ENCODE measurements at places on chromosomes 16 and 17.

GRCh38 chr17:5078106-5079028, at the start of gene ZFP3:
ZFP3 (plus strand) TSS chr17:5078467; CDS start chr17:5091505, 13,038 bp downstream.
- DNase-seq, result no peak

- no peak for DNase-seq
Observed at GRCh38 chr16:1431497-1432270, 806 bp downstream of the PERCC1 start.

DNA sequence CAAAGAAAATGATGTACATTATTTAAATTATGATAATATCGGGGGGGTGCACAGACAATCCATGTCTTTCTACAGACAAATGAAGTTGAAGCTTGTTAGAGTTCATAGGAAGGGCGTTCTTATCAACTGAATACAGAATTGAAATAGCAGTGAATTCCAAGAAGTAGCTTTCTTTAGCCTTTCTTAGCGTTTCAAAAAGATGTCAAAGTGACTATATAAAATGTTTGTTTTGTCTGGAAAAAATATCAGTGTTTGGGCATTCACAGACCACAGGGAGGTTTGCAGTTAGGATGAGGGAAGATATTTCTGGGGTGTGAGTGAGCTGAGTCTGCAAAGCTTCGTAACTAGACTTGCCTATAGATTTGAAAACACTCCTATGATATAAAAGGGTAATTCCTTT, 55.0 kb downstream of the STX8 start:
- no peak for DNase-seq

GRCh38 chr16:3835089-3835602, 45.4 kb downstream of the CREBBP start:
- no peak for DNase-seq

DNA sequence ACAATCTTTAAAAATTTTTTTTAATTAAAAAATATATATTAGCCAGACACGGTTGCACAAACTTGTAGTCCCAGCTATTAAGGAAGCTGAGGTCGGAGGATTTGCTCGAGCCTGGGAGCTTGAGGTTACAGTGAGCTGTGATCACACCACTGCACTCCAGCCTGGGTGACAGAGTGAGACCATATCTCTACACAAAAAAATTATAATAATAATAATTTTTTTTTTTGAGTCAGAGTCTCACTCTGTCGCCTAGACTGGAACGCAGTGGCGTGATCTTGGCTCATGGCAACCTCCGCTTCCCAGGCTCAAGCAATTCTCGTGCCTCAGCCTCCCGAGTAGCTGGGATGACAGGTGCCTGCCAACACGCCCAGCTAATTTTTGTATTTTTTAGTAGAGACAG, 23.8 kb downstream of the LITAF start:
- DNase-seq, result no peak

DNA sequence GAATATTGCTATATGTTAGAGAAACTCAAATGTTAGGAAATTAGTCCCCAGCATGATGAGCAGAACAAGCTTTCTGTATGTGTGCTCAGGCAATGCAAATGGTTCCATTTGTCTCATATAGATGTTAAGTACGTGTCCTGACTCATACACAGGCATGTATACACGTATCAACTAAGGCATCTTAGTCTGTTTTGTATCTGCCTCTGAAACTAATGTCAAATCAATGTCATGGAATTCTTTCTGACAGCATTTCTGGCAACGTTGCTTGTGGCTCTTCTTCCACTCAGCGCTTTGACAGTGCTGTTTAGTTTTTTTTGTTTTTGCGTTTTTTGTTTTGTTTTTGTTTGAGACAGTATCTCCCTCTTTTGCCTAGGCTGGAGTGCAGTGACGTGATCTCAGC, 111.9 kb downstream of the CNTNAP4 start:
- no peak for DNase-seq

- no peak for DNase-seq
Observed at GRCh38 chr17:45201457-45201856, 20.2 kb upstream of the FMNL1 start.

DNA sequence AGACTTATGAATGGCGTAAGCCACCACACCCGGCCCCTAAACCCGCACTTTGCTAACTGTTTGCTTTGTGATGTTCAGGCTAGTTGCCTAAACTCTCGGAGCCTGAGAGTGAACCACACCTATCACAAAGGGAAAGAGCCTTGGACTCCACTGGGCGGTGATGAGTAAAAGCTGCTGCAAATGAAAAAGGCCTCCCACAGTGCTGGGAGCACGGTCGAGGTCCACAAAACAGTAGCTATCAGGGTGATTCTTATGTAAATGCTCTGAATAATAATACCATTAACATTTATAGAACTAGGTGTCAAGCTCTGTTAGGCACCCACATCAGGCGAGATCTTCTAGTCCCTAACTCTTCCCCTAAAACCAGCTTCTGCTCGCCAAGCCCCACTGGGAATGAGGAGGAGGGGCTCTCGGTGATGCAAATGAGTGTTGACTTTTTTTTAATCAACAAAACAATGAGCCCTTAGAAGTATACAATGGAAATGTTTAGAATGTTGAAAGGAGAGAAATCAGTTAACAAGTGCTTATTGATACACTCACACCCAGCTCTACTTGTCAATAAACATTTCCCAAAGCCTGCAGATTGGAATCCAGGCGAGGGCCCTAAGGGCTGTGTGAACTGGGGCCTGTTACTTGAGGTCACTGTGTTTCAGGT, 19.8 kb downstream of the FBRS start:
- no peak for DNase-seq

DNA sequence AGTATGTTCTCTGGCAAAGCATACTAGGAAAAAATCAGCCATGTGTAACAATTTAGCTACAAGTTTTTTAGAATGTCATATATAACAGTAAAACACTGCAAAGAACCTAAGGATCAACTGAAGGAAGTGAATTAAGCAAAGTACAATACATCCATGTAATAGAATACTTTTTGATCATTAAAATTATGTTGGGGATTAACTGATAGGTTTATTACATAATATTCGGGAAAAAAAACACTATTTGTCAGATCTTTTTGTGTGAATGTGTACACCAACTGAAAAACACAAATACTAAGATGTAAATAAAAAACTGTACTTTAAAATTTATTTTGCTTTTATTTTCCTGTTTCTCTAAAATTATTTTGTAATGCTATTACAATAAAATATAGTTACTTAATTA, 185.5 kb upstream of the DYNLRB2 start:
- no peak for DNase-seq

GRCh38 chr16:20056436-20056835, 17.3 kb downstream of the GPR139 start:
- DNase-seq, result no peak

GRCh38 chr17:41684035-41684434, 4.7 kb upstream of the EIF1 start:
- DNase-seq, result no peak

GRCh38 chr16:47258874-47259461, 115.2 kb upstream of the NETO2 start:
- DNase-seq, result peak; percentile 58

DNA sequence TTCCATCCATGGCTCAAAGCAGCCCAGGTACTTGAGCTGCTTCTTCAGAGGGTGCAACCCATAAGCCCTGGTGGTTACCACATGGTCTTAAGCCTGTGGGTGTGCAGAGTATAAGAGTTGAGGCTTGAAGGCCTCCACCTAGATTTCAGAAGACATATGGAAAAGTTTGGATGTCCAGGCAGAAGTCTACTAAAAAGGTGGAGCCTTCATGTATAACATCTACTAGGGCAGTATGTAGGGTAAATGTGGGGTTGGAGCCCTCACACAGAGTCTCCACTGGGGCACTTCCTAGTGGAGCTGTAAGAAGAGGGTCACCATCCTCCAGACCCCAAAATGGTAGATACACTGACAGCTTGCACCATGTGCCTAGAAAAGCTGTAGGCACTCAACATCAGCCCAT, 120.9 kb downstream of the HS3ST3A1 start:
- peak; percentile 13 for DNase-seq

GRCh38 chr17:3026856-3027751, 36.3 kb downstream of the OR1D5 start:
- no peak for DNase-seq

DNA sequence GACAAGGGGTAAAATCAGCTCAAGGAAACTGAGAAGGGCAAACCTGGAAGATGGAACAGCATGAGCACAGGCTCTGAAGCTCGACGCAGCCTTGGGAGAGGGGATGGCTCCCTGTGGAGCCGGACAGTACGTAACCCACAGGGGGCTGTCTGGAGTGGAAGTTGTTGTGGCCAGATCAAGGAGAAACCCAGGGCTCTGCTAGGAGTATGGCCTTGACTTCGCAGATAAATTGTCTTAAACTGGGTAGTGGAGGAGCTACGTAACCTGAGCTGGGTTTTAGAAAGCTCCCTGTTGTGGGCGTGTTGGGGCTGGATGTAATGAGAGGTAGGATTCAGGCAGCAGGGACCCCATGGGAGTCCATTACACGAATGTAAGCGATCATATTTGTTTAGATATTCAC, 25.5 kb upstream of the AXIN2 start:
- DNase-seq, result no peak

DNA sequence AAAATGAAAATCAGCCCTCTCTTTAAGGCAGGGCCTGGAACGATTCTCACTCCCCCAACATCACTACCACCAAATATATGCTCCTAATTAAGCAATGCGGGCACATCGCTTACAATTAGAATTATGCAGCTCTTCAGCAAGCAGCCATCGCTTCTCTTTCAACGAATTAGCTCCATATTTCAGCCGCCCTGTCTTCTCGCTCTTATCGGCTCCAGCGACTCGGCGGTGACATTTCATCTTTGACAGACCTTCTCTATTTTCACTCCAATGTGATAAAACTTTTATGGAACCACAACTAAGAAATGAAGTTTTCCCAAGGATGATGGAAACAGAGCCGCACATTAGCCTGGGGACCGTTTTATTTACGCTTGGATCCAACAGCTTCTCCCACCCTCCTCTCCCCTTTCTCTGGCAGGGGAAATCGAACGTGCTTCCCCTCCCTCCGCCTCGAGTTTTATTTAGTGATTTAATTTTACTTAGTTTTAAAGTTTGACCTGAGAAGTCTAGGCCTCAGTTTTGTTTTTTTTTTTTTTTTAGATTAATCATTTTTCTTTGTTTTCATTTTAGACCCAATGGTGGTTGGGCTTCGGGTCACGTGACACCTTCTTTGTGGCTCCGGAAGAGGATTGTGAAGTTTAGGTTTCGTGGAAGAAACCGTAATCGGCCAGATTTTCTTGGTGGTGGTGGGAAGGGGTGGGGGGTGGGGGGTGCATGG, 3.1 kb upstream of the HOXB2 start:
- DNase-seq, result no peak

DNA sequence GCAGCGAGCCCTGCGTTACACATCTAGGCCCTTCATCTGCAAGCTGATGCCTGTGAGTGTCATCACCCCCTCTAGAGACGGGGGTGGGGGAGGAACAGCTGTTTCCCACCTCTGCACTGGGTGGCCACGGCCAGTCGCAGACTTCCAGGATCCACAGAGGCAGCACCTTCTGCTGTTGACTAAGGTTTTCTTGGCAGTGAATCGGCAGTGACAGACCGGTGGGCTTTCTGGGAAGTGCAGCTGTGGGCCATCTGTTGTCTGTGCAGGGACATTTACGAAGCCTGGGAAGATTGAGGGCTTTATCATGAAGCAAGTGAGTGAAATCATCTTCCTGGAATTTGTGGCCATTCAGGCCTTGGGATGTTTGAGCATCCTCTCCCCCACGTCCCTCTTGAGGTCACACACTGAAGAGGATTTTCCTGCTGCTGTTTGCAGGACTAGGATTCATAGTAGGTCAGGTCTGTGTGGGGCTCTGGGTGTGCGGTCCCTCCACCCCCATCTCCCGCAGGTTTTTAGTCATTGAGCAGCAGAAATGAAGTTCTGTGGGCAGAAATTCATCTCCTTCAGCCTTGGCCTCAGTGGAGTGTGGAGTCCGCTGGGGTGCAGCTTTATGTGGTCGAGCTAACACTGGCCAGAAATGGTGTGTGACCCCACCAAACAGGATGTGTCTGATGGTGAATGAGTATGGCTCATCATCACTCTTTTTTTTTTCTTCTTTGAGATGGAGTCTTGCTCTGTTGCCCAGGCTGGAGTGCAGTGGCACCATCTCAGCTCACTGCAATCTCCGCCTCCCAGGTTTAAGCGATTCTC, 12.0 kb downstream of the PGS1 start:
- DNase-seq, result peak; percentile 94

- DNase-seq, result no peak
Observed at GRCh38 chr17:57135789-57136291, 50.8 kb downstream of the AKAP1 start.

GRCh38 chr17:9968881-9969280, 63.8 kb upstream of the RCVRN start:
- no peak for DNase-seq

GRCh38 chr17:43771463-43771862, 7.3 kb downstream of the DUSP3 start:
- no peak for DNase-seq

- no peak for DNase-seq
Observed at GRCh38 chr16:29806099-29806579, at the start of gene MAZ. MAZ (plus strand) TSS chr16:29806529; CDS start chr16:29806702, 173 bp downstream.

- peak; percentile 53 for DNase-seq
Observed at GRCh38 chr17:15409721-15410250, 57.6 kb downstream of the CDRT4 start.

GRCh38 chr17:67863624-67864247, 38.4 kb downstream of the BPTF start:
- no peak for DNase-seq
